Esophagus mucosa (tissue), 1 donor: ENCODE measurements at places on chromosomes 4 and X.

GRCh38 chr4:158856852-158857251 is 88.0 kb downstream of the FNIP2 start:
- ATAC-seq = peak; percentile 73

- peak; percentile 41 for ATAC-seq
Measured at GRCh38 chrX:44101281-44101680, 128.1 kb upstream of the NDP start.

GRCh38 chr4:9996319-9997110 is 24.8 kb downstream of the SLC2A9 start:
- peak; percentile 65 for ATAC-seq

DNA sequence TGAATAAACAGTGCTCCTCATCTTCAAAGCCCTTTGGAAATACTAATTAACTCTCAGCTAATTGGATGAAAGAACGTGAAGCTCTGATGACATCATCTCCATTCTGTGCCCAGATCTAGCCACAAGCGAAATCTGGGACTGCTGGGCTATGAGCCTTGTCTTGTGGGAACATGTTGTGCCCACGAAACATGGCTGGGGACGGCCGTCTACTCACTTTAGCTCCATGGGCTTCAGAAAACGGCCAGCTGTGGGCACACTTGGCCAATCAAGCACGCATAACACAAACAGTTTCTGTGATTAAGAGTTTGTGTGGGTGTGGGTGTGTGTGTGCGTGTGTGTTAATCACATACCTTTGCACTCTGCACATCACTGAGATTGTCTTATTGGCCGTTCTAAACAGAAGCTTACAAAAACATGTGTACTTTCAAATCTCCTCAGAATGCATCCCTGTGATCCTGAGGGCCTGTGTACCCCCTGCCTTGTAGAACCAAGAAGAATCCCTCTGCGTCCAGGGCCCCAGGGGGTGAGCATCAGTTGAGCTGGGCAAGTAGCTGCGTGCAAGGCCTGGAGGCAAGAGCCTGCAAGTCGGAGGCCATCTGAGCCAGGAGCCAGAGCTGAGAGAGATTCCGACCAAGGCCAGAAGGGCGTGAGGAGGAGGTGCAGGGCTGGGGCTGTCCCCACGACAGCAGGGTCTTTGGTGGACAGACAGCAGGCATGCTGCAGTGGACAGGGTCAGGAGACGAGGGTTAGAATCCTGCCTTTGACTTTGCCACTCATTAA is 18.7 kb upstream of the ZNF185 start:
- peak; percentile 74 for ATAC-seq

DNA sequence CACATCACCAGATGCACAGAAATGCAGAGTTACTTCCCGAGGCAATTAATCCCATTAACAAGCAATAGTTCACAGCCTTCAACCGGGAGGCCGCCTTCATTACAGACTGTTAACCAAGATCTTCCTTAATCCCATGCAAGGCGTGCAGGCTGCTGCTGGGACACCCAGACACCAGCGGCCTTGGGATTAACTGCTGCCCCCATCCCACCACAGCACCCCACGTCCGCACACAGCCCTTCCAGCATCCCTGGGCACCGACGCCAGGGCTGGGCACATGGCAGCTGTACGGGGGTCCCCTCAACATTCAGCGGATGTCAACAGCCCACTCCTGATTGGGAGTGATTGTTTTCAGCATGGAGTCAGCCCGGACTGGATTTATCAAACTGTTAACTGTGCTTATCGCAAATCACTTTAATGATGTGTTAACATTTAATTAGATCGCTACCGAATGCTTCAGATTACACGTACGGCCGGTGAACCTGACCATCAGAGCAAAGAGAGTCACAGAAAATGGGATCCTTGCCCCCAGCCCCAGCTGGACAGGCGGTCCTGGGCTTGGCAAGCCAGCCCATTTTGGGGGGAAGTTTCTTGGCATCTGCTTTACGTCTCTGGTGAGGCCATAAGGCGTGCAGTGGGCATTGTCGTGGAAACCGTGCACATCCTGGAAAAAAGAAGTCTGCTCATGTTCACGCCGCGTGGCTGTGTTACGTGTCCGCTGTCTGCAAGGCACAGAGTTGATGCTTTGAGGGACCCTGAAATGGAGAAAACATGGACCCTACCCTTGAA is 126.4 kb downstream of the HMX1 start:
- ATAC-seq = no peak
